ENCODE measurements at places on chromosomes 4 and X.

DNA sequence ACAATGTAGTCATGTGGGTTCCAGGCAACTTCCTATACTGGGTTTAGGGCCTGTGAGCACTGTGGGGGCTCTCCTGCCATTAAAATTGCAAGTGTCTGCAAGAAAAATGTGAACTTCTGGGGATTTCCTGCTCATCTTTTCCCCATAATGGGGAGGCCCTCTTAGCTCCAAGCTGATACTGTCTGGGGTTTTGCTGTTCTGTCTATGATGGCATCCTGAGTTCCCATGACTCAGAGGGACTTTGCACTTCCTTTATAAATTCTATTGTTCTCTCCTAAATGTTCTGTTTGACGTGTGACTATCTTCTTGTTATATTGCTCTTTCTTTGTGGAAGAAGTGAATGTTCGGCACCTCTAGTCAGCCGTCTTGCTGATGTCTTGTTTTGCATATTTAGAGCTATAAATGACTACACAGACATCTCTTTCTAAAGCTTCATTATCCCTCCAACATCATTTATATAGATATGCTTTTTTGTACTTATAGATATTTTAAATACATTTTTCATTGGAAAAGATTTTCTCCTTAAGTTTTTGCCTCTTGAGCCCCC, 465.8 kb downstream of the NAF1 start:
- no peak for DNase-seq

DNA sequence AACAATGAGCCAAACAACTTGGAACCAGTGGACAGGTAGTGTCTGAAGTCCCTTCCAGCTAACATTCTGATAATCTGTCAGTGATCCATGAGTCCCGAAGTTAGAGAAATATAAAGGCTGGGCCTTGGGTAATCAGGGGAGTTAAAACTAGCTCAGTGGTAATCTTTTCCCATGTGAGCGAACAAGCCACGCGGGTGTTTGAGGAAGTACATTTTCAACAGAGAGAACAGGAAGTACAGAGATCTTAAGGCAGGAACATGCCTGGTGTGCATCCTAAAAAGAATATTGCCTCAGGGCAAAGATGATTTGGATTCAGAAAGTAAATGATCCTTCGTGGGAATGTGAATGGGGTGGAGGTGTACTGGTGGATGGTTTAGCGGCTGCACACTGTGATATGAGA, 42.9 kb downstream of the FNIP2 start:
- DNase-seq, result peak; percentile 64

- DNase-seq, result no peak
Observed at GRCh38 chr4:163611784-163612445, 117.4 kb downstream of the TMA16 start.

DNA sequence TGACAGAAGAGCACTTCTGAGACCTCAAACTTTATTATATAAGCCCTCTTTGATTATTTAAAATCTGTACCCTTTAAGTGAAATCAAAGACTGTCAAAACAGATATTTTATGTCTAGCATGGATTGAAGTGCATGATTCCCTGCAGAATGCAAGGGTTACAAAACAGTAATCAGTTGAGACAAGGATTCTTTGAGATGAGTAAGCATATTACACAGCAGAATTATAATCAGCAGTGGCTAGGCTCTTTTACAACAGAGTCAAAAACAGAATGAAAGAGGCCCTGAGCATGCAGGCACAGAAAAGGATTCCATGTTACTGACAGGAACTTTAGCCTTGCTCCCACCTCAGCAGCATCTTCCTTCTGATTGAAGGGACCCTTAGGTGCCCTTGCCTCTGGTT, 487.9 kb upstream of the GALNT7 start:
- DNase-seq, result peak; percentile 10

- DNase-seq, result peak; percentile 25
Observed at GRCh38 chr4:129092631-129093190, 628 bp downstream of the SCLT1 start.

DNA sequence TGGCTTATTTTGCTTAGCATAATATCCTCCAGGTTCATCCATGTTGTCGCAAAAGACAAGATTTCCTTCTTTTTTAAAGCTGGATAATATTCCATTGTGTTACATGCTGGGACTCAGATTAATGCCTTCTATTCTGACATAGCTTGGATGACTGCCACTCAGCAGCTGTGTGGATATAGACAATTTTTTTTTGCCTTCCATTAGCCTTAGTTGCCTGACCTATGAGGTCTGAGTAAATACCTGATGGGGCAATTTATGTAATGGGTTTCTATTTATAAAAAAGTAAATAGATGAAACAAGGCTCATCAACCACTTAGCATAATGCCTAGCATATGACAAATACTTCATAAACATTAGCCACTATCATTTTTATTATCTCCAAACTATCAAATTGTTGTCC, 515.4 kb downstream of the ZNF674 start:
- DNase-seq, result no peak

GRCh38 chr4:121943941-121944340, 7.9 kb downstream of the TRPC3 start:
- DNase-seq, result no peak
